Endodermal cell (in vitro differentiated cells): ENCODE measurements at places on chromosomes 4 and X.
A peak's percentile ranks its signal among the peaks of the same experiment; 100 is the strongest.

DNA sequence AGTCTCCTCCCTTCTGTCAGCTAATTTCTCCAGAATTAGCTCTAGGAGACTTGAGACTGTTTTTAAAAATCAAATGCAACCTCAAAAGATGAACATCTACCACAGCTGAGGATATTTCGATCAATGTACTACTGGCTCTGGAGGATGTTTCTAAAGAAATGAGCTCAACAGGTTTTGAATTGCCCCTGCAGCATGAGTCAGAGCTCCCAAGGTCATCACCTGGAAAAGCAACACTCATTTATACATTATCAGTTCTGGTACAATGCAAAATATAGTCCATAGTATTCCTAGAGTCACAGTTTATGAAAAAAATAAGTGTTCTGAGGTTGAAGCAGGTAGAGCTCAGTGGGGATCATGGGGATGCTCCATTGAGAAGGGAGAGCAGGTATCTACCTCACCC is 50.8 kb upstream of the MCF2 start:
- DNase-seq = no peak

DNA sequence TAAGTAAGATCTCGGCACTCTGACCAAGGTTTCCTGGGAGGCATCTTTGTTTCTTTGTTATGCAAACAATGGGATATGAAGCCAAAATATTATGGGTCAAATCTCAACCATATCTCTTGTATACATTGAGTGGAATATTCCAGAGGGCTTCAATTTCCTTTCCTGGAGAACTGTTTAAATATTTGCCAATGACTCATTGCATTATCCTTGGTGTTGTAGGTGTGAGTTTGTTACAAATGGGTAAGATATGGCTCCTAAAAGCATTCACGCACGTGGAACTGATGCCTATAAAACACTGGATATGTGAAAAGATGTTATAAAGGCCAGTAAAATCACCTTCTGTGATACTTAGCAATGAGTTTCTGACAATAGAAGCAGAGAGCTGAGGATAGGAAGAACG is 150.5 kb upstream of the WDR1 start:
- DNase-seq = no peak

GRCh38 chr4:15714646-15715435 is 12.0 kb downstream of the BST1 start:
- DNase-seq = no peak

DNA sequence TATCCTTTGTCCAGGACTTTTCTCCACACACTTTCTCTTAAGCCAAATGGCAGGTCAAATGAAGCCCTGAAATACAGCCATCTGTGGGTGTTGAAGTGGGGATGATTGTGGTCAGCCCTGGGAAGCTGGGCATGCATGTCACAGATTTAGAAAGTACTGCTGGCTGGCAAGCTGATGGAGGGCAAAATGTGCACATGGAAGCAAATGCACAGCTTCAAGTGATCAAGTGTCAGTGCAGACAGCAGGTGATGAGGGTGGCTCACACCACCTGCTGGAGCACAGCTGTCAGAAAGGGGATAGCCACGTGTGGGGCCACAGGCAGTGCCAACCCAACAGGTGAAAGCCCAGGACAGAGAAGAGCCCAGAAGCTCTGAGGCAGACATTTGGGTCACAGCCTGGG is 40.3 kb upstream of the ATXN3L start:
- DNase-seq = no peak

DNA sequence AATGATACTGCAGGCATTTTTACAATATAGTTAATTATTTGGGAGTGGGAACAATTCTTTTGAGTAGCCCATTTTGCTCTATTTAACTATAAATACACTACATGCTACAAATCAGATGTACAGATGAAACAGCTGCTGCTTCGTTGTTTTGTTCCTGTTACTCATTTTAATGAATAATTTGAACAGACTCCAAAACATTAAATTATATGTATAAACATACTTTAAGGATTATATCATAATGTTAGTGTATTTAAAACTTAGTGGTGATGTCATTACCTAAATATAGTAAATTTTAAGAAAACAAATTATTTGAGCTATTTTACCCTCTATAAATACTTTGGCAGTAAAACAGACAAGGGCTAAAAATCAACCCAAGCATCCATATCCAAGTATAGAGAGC is 60.7 kb downstream of the GAB1 start:
- no peak for DNase-seq

DNA sequence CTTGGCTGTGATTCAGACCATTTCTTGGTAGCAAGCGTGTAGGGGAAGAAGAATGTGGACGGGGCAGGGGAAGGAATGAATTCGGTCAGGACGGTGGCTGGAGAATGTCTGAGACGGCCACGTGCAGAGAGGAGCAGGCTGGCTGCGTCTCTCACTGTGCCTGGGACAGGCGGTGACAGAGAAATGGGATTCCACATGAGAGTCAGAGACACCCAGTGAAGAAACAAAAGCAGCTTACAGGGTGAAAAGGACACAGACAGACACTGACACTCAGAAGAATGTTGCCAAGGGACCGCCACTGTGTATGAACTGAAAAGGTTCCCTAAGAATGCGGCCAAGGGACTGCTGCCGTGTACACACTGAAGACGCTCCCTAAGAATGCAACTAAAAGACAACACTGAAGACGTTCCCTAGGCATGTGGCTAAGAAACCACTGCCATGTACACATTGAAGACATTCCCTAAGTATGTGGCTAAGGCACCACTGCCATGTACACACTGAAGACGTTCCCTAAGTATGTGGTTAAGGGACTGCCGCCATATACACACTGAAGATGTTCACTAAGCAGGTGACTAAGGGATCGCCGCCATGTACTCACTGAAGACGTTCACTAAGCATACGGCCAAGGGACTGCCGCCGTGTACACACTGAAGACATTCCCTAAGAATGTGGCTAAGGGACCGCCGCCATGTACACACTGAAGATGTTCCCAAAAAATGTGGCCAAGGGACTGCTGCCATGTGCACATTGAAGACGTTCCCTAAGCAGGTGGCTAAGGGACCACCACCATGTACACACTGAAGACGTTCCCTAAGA is 49.1 kb downstream of the DHRSX start:
- DNase-seq = peak; percentile 83

DNA sequence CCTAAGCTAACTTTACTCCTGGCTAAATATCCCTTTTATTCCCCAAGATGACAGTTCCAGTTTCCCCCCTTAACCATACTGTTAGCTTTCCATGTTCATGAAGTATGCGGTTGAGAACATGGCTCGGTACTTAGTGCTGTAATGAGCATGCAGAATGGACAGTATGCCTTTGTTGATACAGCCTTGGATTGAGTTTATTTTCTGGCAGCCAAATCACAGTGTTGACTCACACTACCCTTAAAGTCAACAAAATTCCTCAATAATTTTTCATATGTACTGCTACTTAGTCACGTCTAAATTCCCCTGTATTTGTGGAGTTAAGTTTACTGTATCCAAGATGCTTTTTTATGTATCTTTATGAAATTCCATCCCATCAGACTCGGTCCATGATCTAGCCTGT is 1.4 kb upstream of the VEGFC start:
- no peak for DNase-seq

GRCh38 chr4:184979461-184980124 is 38.7 kb upstream of the HELT start:
- no peak for DNase-seq

DNA sequence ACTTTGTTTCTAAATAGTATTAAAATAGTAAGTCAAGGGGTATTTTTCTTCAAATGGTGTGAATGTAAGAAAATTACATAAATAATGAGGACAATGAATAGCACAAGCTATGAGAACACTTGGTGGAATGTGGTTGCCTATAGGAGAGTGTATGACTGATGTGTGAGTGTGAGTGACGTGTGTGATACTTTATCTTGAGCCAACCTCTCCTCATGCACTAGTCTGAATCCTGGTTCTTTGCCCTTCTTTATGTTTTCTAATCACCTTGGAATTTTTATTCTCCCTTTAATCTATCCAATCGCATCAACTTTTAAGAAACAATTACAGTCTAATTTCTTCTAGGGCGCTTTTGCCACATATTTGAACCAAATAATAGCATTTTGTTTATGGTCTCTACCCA is 98.2 kb downstream of the YIPF7 start:
- no peak for DNase-seq

DNA sequence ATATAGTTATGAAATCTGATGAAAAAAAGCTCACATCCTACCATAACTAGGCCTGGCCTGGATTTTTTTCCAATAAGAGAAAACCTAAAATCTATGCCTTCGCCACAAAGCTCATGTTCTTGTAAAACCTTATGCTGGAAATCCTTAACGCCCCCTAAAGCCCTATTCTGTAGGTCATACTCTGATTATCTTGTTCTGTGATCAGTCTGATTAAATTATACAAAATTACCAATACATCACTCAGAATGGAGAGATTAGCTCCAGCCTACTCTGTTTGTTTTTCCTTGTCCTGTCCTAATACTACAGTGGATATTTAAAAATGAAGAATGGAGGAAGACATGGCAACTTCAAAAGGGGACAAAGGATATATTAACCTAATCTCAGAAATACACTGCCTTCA is 7.2 kb downstream of the ZNF827 start:
- no peak for DNase-seq
